ENCODE measurements at places on chromosomes 2 and 18.

- DNase-seq, result no peak
These were observed 91.5 kb upstream of the RGPD4 start for GRCh38 chr2:107735201-107735600.

GRCh38 chr18:289026-289425 lies 21.2 kb upstream of the THOC1 start:
- DNase-seq, result no peak

GRCh38 chr2:142300517-142300916 lies 169.7 kb upstream of the LRP1B start:
- no peak for DNase-seq

DNA sequence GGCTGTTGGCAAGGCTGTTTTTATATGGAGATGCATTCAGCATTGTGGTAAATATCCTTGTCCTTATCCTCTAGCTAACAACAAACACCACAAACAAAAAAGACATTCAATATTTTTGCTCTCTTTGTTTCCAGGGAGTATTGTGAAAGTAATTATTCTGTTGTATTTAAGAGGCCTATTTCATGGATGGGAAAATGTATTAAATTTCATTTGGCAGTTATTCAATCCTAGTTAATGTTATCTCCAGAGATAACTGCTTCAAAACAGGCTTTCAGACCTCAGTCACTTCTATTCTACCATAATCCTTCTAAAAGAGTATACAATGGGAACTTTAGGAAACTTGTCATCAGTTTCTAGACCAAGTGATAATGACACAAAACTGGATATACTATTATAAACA lies 280.5 kb upstream of the CCDC68 start:
- no peak for DNase-seq

- no peak for DNase-seq
These were observed 572.6 kb downstream of the ARHGAP15 start for GRCh38 chr2:143701785-143702184.

GRCh38 chr2:109059474-109060165 lies 69.4 kb upstream of the SH3RF3 start:
- DNase-seq, result no peak

DNA sequence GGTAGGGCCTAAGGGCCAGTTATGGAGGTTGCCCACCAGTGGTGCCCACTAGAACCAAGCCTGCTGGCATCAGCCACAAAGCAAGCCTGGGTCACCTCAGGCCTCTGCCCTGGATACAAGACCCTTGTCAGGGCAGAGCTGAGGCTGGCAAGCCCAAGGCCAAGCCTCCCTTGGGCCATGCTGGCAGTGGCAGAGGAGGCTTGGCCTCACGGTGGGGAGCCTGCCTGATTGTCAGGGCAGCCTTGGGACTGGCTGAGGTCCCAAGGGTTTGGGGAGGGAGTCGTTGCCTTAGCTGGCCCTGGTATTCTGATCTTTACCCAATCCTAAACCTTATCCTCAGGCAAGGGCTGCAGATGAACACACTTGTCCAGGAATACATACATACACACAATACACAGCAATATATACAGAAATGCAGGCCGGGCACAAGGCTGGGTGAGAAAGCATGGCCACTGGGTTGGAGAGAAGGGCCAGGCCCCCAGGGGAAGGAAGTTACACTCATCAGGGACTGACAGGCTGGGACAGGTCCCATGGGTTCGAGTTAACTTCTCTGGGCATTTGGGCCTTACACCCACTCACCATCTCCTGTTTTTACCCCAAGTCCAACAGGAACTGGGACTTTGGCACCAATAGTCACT lies 21.0 kb downstream of the CCT7 start:
- DNase-seq, result no peak

- DNase-seq, result no peak
These were observed 34.6 kb upstream of the GLI2 start for GRCh38 chr2:120701096-120701495.
